Testis (tissue), 5 donors: ENCODE measurements at places on chromosomes 4 and X. TPM values are rescaled to one million over a fixed set of nuclear protein-coding genes. Genes with fewer than 3 reads are reported as not detected.

The DGKK gene
- polyA plus RNA-seq, result 0.47 TPM

The DHRSX gene
- 15.3 TPM for polyA plus RNA-seq

The VSIG1 gene
- 154 TPM for polyA plus RNA-seq

The CENPVL3 gene
- 9.8 TPM for polyA plus RNA-seq

The DKK2 gene
- polyA plus RNA-seq, result 0.21 TPM

The MGAT4D gene
- polyA plus RNA-seq, result 38.6 TPM

The CYSLTR1 gene
- 0.57 TPM for polyA plus RNA-seq

The CACNA1F gene
- 0.24 TPM for polyA plus RNA-seq

The NMU gene
- 0.58 TPM for polyA plus RNA-seq

The GAGE2A gene
- polyA plus RNA-seq, result 54.4 TPM

The SCRG1 gene
- polyA plus RNA-seq, result 29.1 TPM

The SRPK3 gene
- polyA plus RNA-seq, result 1.3 TPM

The COL25A1 gene
- polyA plus RNA-seq, result 17.2 TPM

The WDR17 gene
- polyA plus RNA-seq, result 4.8 TPM

The MAGED4B gene
- polyA plus RNA-seq, result 4.3 TPM

The IQCM gene
- 6.5 TPM for polyA plus RNA-seq

The GPR78 gene
- polyA plus RNA-seq, result 0.34 TPM

The EMCN gene
- 5.6 TPM for polyA plus RNA-seq

The ATP2B3 gene
- 0.73 TPM for polyA plus RNA-seq

The MEPE gene
- not detected for polyA plus RNA-seq

The UGT2B11 gene
- not detected for polyA plus RNA-seq

The DRP2 gene
- 0.82 TPM for polyA plus RNA-seq

The CCSER1 gene
- 20.2 TPM for polyA plus RNA-seq

The ENPEP gene
- polyA plus RNA-seq, result 1.7 TPM

The NAA11 gene
- polyA plus RNA-seq, result 17.9 TPM

The AREG gene
- 16.4 TPM for polyA plus RNA-seq

The TMEM255A gene
- polyA plus RNA-seq, result 2.2 TPM

The CSAG2 gene
- not detected for polyA plus RNA-seq

The PCYT1B gene
- 24.0 TPM for polyA plus RNA-seq

The GABRB1 gene
- not detected for polyA plus RNA-seq

The NSUN7 gene
- polyA plus RNA-seq, result 41.1 TPM

The GAGE12F gene
- polyA plus RNA-seq, result 7.7 TPM

The SPOCK3 gene
- polyA plus RNA-seq, result 1.5 TPM

The SPANXB1 gene
- 59.5 TPM for polyA plus RNA-seq

The GLRA2 gene
- polyA plus RNA-seq, result not detected

The SPANXA1 gene
- polyA plus RNA-seq, result 6.5 TPM

The XAGE1A gene
- polyA plus RNA-seq, result 31.7 TPM

The TMEM150C gene
- polyA plus RNA-seq, result 7.7 TPM

The TMEM187 gene
- polyA plus RNA-seq, result 6.1 TPM

The ADH7 gene
- not detected for polyA plus RNA-seq

The JAKMIP1 gene
- polyA plus RNA-seq, result 10.7 TPM

The SLC4A4 gene
- 2.9 TPM for polyA plus RNA-seq

The DNASE1L1 gene
- polyA plus RNA-seq, result 18.5 TPM

The GRID2 gene
- polyA plus RNA-seq, result 34.6 TPM

The ARHGAP36 gene
- 1.2 TPM for polyA plus RNA-seq

The MAP9 gene
- polyA plus RNA-seq, result 3.0 TPM

The SPANXA2 gene
- polyA plus RNA-seq, result 6.5 TPM

The MAP7D2 gene
- polyA plus RNA-seq, result 37.9 TPM

The RNF212 gene
- 21.0 TPM for polyA plus RNA-seq

The GABRE gene
- 9.3 TPM for polyA plus RNA-seq

The DRD5 gene
- 0.34 TPM for polyA plus RNA-seq

The DHX15 gene
- 84.1 TPM for polyA plus RNA-seq

The AKAP4 gene
- 296 TPM for polyA plus RNA-seq

The AMBN gene
- polyA plus RNA-seq, result 0.21 TPM

The ALB gene
- 6.9 TPM for polyA plus RNA-seq

The CXorf49B gene
- 6.0 TPM for polyA plus RNA-seq

The MAOA gene
- 11.8 TPM for polyA plus RNA-seq

The TLL1 gene
- polyA plus RNA-seq, result 0.71 TPM

The SYTL5 gene
- 1.0 TPM for polyA plus RNA-seq
